ENCODE measurements at places on chromosomes 7 and 10.

DNA sequence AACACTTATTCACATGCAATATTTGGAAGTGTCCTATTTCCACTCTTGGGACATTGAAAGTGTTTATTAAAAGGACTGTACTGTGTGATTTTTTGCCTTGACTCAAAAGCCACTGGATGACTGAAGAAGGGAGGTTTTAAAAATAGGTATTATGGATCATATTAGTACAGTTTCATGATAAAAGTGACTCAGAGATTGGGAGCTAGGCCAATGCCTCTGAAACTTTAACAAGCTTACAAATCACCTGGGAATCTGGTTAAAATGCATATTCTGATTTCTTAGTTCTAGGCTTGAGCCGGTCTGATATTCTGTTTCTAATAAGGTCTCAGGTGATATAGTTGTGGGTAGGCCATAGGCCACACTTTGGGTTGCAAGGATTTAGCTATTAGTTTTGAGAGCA is 191.2 kb downstream of the PLXDC2 start:
- DNase-seq, result peak; percentile 6

DNA sequence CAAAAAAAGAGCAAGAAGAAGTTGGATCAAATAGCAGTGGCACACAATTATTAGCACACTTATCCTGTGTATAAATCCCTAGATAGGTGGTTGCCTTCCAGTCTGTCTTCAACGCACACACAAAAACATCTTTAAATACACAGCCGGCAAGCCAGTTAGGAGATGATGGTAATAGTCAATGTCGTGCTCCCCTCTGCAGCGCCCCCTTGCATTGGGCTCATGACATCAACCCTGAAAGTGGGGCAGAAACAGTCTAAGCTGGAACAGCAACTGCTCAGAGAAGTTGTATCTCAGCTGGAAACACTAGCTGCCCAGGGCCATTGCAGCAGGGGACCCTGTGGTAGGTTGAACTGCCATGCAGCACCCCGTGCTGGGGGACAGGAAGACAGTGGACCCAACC is 179.5 kb upstream of the YAE1 start:
- DNase-seq, result no peak

- DNase-seq, result no peak
Measured at GRCh38 chr10:33303988-33304387, 30.5 kb downstream of the NRP1 start.

GRCh38 chr10:117936141-117936540 is 110.6 kb downstream of the RAB11FIP2 start:
- DNase-seq, result no peak

DNA sequence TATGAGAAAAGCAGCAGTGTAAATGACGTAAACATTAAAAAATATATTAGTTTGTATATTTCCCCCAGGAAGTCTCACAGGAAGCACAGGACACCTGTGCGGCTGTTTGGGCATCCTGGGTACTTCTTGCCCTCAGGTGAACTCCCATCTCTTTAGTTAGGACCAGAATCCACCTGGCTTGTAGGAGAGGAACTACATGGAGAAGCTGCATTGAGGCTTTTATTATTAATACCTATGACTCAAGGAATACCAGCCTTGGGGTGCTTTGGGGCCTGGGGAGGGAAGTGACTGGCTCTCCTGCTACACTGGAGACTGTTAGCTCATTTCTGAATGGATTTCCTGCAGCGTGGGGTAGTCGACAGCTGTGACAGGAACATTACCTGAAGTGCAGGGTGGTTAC is 40.0 kb upstream of the GSDME start:
- DNase-seq, result no peak

DNA sequence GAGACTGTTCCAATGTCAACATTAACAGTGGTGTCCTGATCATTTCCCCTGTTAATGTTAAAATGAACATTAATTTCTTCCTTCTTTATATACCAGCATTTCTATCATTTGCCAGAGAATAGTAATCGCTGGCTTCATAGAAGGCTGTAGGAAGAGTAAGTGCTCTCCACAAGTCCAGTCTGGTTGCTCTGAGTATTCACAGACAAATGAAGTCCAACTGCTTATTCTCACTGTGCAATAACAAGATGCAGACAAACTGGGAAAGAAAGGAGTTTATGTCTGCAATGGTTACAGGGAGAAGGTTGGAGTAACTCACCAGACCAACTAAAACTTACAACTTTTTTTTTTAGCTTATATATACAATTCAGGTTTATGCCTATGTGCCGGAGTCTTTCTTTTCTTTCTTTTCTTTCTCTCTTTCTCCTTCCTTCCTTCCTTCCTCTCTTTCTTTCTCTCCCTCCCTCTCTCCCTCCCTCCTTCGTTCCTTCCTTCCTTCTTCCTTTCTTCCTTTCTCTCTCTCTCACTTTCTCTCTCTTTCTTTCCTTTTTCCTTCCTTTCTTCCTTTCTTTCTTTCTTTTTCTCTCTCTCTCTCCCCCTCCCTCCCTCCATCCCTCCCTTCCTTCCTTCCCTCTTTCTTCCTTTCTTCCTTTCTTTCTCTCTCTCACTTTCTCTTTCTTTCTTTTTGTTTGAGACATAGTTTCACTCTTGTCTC is 19.1 kb downstream of the CDC14C start:
- no peak for DNase-seq

- no peak for DNase-seq
Measured at GRCh38 chr7:152924826-152925411, 165.4 kb downstream of the ACTR3B start.

DNA sequence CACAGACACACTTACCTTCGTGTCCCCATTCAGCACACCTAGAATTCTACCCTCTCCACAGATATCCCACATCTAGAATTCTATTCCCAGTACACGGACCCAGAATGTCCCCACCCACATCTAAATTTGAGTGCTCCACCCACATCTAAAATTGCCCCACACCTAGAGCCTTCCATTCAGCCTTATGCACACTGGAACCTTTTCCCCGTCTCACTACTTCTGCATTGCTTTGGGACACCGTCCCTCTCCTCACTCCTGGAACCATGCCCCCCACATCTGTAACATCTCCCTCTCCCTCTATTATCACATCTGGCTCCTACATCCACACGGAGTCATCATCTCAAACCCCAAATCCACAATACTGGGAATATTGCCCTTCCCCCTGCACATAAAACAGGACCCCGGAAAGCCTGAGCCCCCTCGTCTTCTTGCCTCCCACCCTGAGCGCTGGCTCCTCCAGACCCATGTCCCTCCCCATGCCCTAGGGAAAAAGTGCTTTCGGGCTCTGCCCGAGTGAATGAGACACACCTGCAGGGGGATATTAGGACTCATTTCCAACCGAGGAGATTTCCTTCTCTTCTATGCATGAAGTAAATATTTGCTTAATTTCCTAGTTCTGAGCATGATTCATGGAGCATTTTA is 125.8 kb upstream of the UNC5B start:
- DNase-seq, result no peak

DNA sequence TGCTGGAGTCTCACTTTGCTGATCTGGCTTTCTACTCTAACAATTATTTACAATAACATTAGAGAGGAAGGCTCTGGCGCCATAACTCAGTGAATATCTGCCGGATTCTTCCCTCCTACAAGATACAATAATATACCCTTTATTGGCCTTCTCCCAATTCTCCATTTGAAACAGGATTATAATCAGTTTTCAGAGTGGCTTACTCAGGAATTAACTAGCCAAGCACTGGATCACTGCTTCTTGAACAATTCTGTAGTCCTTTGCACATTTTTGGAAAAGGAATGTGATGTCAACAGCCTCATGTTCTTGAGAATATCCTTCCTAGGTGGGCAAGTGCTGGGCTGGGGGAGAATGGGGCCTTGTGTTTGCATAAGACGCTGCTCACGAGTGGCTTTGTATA is 125.9 kb downstream of the HIPK2 start:
- DNase-seq, result no peak

- no peak for DNase-seq
Measured at GRCh38 chr7:36979810-36980248, 255.5 kb upstream of the AOAH start.

- DNase-seq, result no peak
Measured at GRCh38 chr7:80089366-80089765, 45.3 kb upstream of the GNAI1 start.

DNA sequence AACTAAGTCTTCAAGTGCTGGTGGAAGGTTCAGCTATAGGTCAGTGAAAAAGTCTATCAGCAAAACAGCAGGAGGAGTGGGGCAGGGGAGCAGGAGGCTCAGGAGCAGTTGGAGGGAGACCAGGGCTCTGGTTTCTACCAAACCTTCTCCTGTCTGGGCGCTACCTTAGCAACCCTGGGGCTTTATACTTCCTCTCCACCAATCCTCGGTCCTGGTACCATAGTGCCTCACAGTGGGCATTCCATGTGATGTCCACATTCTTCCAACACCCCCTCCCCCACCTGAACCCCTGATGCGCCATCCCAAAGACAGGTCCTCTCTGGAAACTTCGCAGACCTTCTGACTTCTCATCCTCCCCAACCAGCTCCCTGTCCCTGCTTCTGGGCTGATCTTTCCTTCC is 25.3 kb upstream of the ACSM6 start:
- no peak for DNase-seq
